ENCODE measurements at places on chromosomes 7 and 10.

DNA sequence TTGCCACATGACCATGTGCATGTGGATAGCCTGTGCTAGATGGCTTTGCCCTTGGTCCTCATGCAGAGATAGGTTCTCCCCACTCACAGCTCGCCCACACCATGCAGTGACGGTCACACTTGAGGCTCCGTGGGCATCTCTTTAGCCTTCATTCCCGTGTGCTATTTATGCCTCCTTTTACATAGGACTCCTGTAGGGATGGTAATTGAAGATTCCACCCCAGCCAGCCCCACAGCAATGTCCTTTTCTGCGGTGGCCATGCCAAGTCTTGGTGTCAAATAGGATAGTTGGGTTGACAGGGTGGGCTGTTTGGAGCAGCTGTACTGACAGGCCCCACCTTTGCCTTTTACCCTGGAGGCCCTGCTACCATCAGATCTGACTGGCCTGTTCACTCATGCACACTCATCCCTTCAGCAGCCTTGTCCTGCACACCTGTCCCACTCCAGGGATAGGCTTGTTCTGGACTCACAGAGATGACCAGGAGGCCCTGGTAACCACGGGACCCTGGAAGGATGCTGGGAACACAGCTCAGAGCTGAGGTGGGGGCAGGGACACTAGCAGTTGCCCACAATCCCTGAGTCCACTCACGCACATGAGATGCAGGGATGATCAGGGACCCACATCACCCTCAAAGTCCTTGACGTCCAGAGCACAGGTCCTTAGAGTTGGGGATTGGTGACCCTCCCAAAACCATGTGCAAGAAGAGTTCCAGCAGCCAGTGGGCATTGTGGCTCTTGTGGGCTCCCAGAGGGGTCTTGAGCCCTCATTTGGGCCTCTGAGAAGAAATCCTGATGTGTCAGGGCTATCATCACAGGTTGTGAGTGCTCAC, 71.2 kb downstream of the ADCY1 start:
- no peak for DNase-seq

DNA sequence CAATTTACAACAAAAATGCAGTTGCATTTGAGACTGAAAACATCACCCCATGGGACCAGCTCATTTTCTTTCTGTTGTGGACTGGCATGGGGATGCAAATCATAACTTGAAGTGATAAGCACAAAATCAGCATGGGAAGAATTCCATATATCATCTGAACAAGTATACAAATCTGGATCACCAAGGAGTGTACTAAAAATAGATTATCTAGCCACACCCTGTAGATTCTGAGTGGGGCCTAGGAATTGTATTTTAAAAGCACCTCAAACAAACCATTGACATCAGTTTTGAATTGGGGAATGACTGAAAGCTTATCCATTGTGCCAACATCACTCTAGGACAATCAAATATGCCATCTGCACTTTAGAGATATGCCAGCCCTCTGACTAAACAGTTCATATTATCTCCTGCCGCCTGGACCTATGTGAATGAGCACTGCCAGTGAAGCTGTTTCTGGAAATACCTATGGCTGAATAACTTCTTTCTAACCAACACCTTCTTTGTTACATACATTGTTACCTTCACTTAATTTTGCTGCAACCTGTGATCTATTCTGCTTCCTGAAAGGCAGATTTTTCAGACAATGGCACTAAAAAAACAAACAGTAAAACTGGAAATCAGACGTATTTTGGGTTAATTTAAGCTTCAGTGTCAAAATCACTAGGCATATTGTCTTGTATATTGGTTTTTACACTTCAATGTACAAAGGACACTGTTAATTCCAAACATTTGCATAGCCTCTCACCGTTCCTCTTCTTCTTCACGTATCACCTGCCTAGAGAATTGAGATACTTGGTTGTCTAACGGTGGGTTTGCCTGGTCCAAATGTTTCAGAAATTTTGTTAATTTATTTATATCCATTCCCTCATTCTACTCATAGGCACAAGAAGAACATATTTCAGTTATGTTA, 42.4 kb upstream of the HGF start:
- DNase-seq = no peak

DNA sequence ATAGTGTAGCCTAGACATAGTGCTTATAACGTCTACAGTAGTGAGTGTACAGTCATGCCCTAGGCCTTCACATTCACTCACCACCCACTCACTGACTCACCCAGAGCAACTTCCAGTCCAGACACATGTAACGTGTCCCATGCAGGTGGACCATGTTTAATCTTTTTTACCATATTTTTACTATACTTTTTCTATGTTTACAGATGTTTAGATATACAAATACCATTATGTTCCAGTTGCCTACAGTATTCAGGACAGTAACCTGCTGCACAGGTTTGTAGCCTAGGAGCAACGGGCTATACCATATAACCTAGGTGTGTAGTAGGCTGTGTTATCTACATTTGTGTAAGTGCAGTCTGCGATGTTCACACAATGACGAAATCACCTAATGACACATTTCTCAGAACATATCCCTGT, 11.0 kb downstream of the MPP7 start:
- peak; percentile 57 for DNase-seq

DNA sequence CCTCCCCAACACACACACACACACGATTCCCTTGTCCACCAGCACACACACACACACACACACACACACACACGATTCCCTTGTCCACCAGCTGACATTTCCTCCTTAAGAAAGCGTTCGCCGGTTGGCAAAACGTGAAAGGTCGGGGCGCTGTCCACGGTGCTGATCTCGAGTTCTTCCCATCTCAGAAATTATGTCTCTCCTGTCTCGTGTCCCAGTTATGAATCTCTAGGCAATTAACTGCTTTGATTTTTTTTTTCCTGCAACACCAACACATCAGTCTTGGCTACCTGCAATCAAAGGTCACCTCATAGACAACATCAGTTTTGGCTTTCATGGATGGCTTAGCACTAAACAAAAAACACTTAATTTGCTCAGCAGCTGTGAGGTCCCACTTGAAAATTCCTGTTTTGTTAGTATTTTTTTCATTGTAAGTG, 1.9 kb downstream of the INA start:
- no peak for DNase-seq

DNA sequence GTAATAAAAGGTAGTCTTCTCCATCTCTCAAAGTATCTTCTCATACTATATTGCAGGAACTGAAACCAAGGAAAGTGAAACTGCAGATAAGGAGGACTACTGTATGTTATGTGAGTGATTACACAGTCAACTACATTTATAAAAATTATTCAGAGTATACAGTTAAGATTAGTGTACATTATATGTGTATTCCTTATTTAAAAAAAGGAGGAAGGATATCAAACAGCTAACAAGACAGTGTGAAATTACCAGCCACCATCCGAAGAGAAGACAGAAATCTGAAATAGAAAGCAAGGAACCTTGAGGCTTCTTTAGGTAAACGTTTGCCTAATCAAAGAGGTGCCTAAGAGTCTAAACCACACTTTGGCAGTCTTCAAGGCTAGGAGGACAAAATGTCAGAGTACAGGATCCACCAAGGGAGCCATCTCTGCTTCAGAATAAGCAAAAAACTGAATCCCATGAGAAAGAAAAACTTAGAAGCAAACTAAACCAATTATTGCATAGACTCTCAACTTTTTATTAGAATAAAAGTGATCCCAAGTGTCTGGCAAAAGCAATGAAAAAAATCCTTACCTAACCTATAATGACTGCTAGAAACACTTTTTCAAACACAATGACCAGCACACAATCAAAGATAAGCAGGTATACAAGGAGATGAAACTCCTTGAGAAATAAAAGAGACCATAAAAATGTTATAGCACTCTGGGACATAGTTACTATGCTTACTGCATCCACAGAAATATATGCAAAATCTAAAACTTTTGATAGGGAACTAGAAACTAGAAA, 6.4 kb downstream of the USP6NL start:
- DNase-seq = no peak

DNA sequence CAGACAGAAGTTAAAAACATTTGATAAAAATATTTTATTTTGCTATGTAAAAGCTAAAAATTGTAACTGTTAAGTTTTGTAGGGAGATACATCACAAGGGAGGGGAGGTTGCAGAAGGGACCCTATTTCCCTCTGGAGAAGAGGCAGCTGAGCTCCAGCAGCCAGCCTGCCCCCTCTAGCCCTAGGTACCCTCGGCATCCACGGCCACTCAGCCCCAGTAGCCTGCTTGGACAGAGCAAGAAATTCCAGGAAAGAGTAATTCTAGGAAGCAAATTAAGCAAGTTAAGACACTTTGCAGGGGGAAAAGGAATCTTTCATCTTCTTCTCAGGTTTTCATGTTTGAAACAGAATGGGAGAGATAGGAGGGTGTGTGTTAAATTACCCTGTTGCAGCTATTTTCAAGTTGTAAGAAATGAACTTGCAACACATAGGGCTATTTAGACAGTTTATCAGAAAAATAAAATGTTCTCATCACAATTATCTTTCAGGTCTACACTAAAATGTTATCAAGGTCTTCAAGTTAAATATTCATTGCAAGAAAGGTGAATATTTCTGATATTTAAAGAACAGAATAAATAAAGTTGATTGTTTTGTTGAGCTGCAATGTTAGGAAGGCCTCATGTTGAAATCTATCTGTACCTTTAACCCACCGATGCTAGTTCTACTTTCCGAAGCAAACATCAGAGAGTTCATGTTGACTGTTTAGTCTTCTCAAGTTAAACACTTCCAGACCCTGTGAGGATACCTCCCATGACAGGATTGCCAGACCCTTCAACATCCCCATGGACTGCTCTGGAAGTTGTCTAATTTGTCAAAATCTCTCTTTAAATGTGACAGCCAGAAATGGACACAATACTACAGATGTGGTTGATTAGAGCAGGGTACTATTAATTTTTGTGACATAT, 5.5 kb downstream of the SGCE start:
- DNase-seq = no peak

- no peak for DNase-seq
These were observed 126.5 kb downstream of the DOCK4 start for GRCh38 chr7:112079673-112080072.

DNA sequence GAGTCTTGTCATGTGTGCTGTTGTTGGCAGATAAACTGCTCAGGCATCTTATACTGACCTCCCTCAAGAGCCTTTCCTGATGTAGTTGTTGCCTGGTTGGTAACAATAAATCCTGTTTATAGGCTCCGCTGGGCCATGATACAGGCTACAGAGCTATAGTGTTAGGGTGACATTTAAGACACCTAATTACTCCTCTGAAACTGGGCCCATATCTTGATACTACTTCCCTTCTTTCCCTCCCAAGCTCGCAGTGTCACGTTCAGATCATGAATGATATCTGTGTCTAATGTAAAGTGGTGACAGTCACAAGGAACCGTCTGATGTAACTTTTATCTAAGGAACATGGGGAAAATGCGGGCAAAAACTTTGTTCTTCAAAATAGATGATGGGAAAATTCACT, 35.4 kb downstream of the CROT start:
- no peak for DNase-seq

DNA sequence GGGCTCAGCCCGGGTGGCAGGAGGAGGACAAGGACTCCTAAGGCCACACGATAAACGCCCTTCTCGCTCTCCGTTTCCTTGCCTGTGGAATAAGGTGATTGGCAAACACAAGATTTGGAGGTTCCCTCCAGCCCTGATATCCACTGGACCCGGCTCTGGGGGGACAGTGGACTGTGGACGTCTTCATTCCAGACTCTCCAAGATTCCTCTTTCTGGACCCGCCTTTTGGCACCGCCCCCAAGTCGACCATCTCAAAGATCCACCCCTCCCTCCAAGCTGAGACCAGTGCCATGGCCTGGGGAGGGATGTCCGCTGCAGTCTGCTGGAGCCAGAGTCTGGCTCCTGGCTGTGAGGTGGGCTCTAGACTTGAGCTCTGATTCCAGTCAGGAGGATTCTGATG, 23.6 kb downstream of the ZNF783 start:
- DNase-seq = no peak

DNA sequence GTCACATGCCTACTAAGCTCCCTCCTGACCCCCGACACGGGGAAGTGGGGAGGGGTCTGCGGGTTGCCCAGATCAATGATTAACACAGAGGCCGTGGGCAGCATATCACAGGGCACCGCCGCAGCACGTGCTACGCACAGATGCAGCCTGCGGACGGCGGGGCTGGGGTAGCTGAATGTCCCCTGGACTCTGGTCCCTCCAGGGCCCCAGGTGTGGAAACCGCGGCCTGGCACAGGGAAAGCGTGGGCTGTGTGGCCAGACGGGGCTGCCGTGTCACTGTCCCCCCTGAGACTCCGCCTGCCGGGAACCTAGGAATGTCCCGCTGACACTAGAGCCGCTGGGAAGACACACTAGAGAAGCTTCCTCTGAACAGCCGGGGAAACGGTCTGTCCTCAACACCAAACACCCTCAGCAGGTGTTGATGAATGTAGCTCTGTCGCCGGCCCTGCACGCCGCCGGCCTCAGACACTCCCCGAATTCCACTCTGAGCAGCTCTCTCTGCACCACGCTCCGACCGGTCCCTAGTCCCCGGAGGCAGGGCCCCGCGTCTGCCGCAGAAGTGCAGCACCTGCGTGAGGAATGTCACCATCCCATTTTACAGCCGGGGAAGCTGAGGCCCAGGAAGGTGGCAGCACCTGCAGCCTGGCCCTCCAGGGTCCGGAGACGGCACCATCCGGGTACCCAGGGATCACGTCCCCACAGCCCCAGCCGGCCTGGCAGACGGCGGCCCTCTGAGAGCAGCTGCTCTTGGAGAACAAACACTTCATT, 33.4 kb upstream of the PDGFA start:
- DNase-seq = no peak

DNA sequence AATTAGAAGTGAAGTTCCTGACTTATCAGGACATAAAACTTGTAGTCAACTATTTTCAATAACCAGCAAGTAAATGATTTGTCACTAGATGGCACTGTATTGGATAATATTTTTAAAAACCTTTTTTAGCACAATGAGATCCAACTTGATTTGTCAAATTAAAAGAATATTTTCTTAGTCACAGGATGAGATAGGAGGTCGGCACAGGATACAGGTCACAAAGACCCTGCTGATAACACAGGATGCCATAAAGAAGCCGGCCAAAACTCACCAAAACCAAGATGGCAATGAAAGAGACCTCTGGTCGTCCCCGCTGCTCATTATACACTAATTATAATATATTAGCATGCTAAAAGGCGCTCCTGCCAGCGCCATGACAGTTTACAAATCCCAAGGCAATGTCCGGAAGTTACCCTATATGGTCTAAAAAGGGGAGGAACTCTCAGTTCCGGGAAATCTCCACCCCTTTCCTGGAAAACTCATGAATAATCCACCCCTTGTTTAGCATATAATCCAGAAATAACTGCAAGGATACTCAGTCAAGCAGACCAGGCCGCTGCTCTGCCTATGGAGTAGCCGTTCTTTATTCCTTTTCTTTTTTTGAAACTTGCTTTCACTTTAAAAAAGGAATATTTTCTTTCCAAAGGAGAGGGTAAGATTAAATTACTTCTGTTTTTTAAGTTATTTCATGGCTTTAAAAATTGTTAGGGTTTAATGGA, 255.7 kb upstream of the MKLN1 start:
- peak; percentile 88 for DNase-seq

- no peak for DNase-seq
These were observed 196.7 kb downstream of the HGF start for GRCh38 chr7:81573128-81573527.

DNA sequence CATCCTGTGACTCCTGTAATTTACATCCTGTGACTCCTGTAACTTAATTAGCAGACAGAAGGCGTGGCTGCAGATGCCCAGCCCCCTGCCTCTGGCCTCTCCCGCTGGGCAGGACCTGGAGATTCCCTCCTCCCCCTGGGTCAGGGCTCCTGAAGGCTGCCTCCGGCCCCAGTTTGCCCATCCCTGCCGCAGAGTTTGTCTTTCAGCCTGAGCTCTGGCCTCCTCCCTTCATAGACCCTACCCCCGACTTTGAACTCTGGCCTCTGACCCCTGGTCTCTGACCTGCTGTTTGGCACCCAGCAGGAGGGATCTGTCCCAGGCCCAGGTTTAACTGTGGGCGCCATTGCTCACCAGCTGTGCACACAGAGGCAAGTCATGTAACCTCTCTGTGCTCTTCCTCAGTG, 45.6 kb downstream of the ELFN1 start:
- DNase-seq = no peak
